ENCODE measurements at places on chromosomes 6 and 20.

DNA sequence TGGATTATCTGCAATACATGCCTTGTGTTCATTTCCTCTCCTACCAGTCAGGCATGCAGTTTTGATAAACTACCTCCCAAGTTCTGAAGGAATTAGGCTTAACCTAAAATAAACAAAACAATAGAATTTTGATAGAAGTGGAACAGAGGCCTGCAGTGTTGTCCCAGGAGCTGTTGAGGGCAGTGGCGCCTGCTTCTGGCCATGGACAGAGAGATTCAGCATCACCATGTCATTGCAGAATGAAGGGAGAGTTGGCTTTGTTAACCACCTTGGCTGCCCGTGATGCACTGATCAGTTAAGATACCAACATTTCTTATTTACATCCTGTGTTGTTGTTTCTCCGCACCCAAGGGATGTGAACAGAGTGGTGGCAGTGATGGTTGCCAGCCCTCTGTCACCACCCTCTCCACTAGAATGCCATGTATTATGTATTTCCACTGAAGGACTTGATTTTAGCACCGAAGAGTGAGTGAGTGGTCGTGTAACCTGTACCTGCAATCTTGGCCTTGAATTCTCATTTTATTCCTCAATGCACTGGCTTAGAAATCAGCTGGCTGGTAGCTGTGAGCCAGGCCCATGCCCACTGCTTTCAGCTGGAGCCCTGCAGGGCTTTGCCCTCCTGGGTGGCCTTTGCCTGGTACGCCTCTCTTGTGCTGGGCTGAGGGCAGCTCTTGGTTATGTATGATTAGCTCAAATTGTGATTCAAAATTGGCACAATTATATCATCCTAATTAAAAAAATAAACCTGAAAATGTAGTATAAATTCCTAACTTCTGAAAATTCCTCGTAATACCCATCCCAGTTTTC, 56.5 kb downstream of the SHLD1 start:
- no peaks in the 10 kb centered on the region for H3K27me3 ChIP-seq
- no peaks in the 10 kb centered on the region for H3K36me3 ChIP-seq
- no peak overlapping the region for H3K4me3 ChIP-seq

DNA sequence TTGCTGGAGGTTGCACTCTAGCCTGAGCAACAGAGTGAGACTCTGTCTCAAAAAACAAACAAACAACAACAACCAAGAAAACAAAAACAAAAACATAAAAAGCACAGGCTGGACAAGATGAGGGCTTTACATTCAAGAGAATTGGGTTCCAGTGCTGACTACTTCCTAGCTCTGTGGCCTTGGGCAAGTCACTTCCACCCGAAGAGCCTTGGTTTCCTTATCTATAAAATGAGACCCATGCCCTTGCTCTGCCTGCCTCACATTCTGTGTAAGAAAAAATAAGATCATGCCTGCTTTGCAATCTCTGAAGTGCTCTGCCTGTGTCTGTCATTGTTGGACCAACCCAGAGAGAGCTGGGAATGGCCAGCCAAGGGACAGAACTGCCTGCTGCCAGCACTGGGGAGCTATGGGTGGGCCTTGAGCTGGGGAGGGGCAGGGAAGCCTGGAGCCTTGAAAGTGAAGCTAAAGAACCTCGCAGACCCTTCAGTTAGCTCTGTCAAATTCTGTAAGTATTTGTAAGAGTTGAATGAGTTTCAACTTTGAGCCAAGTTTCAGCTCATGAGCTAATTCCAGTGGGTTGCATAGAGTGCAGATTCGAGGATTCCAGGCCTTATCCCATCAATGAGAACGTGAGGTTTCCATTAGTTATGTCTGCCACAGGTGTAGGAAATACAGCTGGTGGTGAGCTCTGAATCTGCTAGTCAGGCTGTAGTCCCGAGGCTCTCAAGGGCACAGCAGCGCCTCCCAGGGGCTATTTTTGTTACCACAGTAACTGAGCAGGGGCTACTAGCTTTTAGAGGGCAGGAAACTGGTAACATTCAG, 93.2 kb downstream of the DLGAP4 start:
- H3K27me3 ChIP-seq = no peaks in the 10 kb centered on the region
- H3K4me3 ChIP-seq = no peak overlapping the region
- no peaks in the 10 kb centered on the region for H3K4me1 ChIP-seq
- DNase-seq = no peak
- no peaks in the 10 kb centered on the region for H3K36me3 ChIP-seq

GRCh38 chr6:151409260-151409659, 17.9 kb upstream of the ZBTB2 start:
- H3K27me3 ChIP-seq = no peaks in the 10 kb centered on the region
- H3K4me1 ChIP-seq = no peaks in the 10 kb centered on the region
- H3K4me3 ChIP-seq = no peak overlapping the region
- no peaks in the 10 kb centered on the region for H3K36me3 ChIP-seq

DNA sequence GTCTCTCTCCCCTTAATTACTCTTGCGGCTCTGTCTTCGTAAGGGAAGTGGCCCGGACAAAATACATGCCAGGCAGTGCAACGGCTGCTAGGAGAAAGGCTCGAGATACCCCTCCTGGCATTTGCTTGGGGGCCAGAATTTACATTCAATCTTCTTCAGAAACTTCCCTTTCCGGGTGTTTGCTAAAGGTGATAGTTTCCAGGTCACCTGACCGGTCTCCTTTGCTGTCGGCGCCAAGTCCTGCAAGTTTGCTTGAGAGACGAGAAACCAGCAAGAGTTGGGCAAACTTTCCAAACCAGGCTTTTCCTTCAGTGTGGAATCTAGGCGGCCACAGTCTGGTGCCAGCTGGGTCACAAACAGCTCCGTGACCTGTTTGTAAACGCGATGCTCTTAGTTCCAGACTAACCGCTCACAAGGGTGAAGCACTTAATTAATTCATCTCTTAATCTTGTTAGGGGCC, 563 bp upstream of the SRSF3 start:
- no peak for DNase-seq
- H3K4me3 ChIP-seq = peak overlapping the region; percentile 11
- peaks cover 2% of the 10 kb centered on the region for H3K4me1 ChIP-seq
- H3K27me3 ChIP-seq = no peaks in the 10 kb centered on the region

DNA sequence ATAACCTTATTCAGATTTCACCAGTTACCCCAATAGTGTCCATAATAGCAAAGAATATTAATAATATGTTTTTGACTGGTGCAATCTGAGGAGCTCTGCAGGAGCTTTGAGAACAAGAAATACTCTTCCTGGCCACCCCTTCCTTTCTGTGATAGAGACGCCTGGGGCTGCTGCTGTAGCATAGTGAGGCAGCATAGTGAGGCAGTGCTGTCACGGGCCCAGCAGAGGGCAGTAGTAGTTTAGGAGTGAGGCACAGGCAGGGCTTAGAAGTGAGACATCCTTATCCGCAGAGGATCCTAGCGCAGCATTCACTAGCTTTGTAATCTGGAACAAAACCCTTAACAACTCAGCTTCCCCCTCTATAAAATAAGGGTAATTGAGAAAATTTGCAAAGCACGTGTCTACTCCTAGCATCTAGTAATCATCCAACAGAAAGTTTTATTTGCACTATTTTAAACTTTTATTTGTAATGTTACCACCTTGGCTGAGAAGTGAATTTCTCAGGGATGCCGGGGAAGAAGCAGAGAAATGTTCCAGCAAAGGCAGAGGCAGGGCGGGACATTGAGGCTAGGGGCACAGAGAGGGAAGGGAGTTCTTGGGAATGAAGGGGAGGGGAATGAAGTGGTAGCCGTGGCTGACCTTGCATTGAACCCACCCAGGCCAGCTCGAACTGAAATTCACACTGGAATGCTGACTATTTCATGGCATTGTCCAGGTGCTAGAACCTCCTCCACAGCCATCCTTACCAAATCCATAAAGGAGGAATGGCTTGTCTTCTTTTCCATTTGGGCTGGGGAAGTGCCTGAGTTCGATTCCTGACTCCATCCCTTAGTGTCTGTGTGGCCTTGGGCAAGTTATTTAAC, 78.8 kb downstream of the CDS2 start:
- H3K27me3 ChIP-seq = no peaks in the 10 kb centered on the region
- peak; percentile 88 for DNase-seq
- no peaks in the 10 kb centered on the region for H3K36me3 ChIP-seq
- no peak overlapping the region for H3K4me3 ChIP-seq

DNA sequence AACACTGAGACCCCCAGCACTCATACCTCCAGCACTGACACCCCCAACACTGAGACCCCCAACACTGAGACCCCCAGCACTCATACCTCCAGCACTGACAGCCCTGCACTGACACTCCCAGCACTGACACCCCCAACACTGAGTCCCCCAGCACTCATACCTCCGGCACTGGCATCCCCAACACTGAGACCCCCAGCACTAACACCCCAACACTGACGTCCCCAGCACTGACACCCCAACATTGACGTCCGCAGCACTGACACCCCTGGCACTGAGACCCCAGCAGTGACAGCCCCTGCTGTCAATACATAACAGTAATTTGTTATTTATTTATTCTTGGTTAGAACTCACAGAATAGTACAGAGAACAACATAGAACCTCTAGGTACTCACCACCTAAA, 58.0 kb downstream of the ERMARD start:
- no peaks in the 10 kb centered on the region for H3K36me3 ChIP-seq
- no peak overlapping the region for H3K27ac ChIP-seq
- DNase-seq = no peak
- H3K27me3 ChIP-seq = no peaks in the 10 kb centered on the region

DNA sequence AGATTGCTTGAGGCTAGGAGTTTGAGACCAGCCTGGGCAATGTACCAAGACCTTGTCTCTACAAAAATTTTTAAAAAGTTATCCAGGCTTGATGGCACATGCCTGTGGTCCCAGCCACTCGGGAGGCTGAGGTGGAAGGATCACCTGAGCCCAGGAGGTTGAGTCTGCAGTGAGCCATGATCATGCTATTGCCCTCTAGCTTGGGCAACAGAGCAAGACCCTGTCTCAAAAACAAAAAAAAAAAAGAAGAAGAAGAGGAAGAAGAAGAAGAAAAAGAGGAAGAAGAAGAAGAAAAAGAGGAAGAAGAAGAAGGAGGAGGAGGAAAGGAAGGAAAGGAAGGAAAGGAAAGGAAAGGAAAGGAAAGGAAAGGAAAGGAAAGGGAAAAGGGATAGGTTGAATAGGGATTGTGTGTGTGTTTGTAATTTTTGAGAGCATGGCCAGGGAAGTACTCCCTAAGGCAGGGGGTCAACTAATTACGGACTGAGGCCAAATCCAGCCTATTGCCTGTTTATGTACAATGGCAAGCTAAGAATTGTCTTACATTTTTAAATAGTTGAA, 43.0 kb upstream of the ZNF217 start:
- no peak for DNase-seq
- no peaks in the 10 kb centered on the region for H3K27me3 ChIP-seq
- H3K4me1 ChIP-seq = no peaks in the 10 kb centered on the region
- no peaks in the 10 kb centered on the region for H3K36me3 ChIP-seq

DNA sequence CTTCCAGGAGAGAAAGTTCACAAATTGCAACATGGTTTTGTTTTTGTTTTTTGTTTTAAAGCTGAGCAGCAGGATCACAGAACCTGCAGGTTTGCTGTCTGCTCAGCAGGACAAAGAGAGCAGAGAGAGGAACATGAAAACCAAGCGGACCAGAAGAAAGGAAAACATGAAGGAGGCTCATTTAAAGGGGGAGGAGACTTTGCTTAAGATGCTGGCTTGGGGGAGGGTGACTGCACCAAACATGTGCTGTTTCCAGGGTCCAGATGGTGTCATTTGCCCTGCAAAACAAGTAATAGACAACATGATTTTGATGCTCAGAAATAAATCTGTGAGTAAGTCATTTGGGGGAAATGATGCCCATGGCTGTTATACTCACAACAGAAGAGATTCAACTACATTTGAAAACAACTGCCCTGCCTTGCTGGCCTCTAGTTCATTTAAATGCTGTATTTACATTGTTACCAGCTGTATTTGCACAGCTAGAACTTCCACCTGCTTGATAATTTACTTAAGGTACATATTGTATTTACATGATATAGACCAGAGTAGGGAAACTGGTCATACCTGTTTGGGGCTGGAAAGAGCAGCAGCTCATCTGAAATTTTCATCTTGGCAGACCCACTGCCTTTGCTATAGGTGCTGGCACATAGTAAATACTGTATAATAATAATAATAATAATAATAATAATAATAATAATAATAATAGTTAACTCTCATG, 32.2 kb upstream of the CHD6 start:
- no peaks in the 10 kb centered on the region for H3K4me1 ChIP-seq
- H3K27me3 ChIP-seq = no peaks in the 10 kb centered on the region
- H3K27ac ChIP-seq = no peak overlapping the region
- H3K4me3 ChIP-seq = no peak overlapping the region
- DNase-seq = no peak
- no peaks in the 10 kb centered on the region for H3K36me3 ChIP-seq

- no peak for DNase-seq
- no peaks in the 10 kb centered on the region for H3K27me3 ChIP-seq
- H3K4me3 ChIP-seq = peak within 1 kb of the TSS; percentile 16
- H3K36me3 ChIP-seq = no peaks in the 10 kb centered on the region
- H3K27ac ChIP-seq = no peak within 1 kb of the TSS
- H3K4me1 ChIP-seq = no peaks in the 10 kb centered on the region
Measured at GRCh38 chr20:21397341-21398108, at the start of gene NKX2-4. TSS of gene NKX2-4 (minus strand) at chr20:21397526. CDS start at chr20:21397399, 127 bp downstream.

- no peak overlapping the region for H3K4me3 ChIP-seq
- H3K27ac ChIP-seq = no peak overlapping the region
- H3K27me3 ChIP-seq = no peaks in the 10 kb centered on the region
- H3K36me3 ChIP-seq = no peaks in the 10 kb centered on the region
- no peak for DNase-seq
Measured at GRCh38 chr6:29831776-29832175, 4.2 kb downstream of the HLA-G start.

GRCh38 chr20:34636648-34637047, 40.2 kb downstream of the PIGU start:
- H3K36me3 ChIP-seq = peaks cover 9% of the 10 kb centered on the region
- DNase-seq = no peak
- no peaks in the 10 kb centered on the region for H3K27me3 ChIP-seq
- H3K4me3 ChIP-seq = no peak overlapping the region
- no peaks in the 10 kb centered on the region for H3K4me1 ChIP-seq

- H3K4me3 ChIP-seq = no peak overlapping the region
- H3K27me3 ChIP-seq = no peaks in the 10 kb centered on the region
- H3K36me3 ChIP-seq = no peaks in the 10 kb centered on the region
Measured at GRCh38 chr20:43957392-43957791, 42.7 kb downstream of the TOX2 start.

DNA sequence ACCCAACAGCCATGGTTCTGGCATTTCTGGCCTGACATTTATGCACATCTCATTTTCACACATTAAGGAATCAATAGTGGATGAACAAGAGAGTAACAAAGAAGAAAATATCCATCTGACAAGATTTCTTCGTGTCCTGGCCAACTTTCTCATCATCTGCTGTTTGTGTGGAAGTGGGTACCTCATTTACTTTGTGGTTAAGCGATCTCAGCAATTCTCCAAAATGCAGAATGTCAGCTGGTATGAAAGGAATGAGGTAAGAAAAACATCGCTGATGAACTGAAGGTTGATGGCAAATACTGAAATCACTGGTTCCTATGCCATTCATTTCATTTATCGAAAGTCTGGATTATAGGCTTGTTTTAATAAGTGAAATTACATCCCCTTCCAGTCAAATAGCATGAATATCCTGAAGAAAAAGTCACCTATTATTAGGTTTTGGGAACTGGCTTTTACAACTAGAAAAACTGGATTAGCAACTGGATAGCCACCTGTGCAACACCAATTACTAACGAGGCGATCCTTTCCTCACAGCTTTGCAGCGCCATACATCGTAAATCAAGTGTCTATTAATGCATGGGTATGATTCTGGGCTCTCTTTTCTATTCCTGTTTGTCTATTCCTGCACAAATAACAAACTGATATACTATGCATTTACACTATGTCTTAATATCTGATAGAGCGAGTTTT, 50.2 kb upstream of the NOP56 start:
- H3K27ac ChIP-seq = no peak overlapping the region
- H3K36me3 ChIP-seq = no peaks in the 10 kb centered on the region
- H3K27me3 ChIP-seq = no peaks in the 10 kb centered on the region
- H3K4me1 ChIP-seq = no peaks in the 10 kb centered on the region
- DNase-seq = no peak

GRCh38 chr6:92608751-92609150, 810.6 kb downstream of the EPHA7 start:
- no peaks in the 10 kb centered on the region for H3K4me1 ChIP-seq
- no peak for DNase-seq
- no peak overlapping the region for H3K27ac ChIP-seq
- H3K27me3 ChIP-seq = no peaks in the 10 kb centered on the region

Measured in aorta (tissue), 5 donors.